ENCODE measurements at places on chromosomes 5 and 9.

- DNase-seq = no peak
These were observed 1641.5 kb upstream of the C9orf72 start for GRCh38 chr9:29214690-29215253.

GRCh38 chr5:153480401-153480800 lies 10.1 kb upstream of the GRIA1 start:
- DNase-seq = no peak

DNA sequence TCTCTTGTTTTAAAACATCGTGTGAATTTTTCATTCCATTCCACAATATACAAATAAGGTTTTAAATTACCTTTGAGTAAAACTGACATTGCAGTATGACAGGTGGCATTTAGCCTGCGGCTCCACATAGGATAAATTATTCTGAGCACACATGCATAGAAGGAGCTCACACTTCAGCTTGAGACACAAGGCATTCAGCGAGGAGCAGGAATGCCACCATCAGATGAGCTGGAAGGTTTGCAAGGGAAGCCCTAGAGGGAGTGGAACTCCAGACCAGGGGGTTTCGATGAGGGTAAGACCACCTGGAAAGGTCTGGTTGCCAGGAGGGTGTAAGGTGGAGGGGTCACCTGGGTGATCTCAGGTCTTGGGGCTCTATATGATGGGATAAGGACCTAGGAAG lies 259.0 kb upstream of the ADRA1B start:
- no peak for DNase-seq

DNA sequence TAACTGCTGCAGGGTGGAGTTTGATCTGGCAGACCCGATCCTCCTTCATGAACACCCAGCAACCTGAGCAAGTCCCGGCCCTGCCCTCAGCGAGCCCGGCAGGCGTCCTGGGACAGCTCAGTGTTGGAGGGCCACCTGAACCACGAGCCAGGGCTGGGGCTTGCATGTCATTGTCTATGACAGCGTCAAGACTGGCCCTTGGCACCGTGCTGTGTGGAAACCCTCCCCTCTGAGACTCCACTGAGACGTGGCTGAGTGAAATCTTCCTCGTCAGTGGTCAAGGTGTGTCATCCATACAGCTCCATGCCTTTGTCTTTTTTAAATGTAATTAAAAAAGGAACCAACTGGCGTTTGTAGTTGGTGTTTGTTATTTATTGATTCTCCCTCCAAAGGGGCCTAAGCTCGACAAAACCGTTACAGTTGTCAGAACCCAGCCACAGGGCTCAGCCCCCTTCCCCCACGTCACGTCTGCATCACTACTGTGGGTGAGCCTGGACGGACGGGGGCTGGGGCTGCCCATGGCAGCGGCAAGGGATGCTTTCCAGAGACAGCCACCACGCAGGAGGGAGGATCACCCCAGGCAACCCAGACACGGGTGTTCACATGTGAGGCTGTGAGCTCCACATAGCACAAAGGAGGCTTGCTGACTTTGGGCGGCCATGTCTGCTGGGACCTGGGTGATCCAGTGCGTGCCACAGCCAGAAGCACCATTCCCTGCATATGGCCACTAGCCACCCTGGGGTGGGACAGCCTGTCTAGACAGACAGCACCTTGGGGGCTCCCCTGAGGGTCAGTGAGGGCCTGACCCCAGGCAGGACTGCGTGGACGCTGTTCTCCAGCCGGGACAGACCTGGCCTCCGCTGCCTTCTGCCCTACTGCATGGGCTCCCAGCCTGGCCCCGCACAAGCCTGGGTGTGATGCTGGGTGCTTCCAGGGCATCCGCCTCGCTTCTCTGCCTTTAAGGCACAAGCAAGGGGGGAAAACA lies 7.3 kb downstream of the UCK1 start:
- no peak for DNase-seq

Measured in CD4-positive, alpha-beta T cell treated with Interleukin-6 at 100 ng/mL for 8 hours (primary cell).